ENCODE measurements at places on chromosomes 5 and 9.

- no peak for DNase-seq
Measured at GRCh38 chr9:82930116-82930515, 132.8 kb downstream of the RASEF start.

GRCh38 chr9:550333-550732, 291.2 kb upstream of the DMRT1 start:
- DNase-seq, result no peak

DNA sequence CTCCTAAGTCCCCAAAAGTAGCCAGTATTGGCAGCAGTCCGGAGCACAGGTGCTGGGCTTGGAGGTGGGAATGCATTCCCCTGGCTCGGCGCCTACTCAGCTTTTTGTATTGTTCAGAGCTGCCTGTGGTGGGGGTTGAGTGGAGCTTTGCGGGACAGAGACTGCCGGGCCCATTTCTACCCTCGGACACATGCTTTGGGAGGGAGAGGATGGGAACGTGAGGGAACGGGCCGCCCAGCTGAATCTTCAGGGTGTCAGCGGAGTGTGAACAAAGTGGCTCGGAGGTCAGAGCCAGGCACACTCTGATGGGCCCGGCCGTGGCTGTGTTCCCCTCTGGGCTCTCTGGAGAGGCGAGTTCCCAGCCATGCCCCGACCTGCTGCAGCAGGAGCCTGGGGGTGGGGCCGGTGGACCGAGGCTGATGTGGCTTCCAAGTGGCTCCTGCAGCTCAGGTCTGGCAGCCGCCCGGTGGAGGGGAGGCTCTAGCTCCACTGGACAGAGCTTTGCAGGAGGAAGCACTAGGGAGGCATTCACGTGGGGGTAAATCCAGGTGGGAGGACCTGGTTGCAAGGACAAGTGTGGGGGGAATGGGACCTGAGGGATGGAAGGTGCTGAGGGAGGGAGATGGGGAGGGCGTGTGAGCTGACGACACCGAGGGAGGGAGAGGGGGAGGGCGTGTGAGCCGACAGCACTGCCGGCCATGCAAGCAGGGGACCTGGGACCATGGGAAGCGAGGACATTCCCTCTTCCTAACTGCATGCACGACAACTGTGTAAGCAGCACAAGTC, 31.1 kb upstream of the SLC6A3 start:
- DNase-seq, result no peak

DNA sequence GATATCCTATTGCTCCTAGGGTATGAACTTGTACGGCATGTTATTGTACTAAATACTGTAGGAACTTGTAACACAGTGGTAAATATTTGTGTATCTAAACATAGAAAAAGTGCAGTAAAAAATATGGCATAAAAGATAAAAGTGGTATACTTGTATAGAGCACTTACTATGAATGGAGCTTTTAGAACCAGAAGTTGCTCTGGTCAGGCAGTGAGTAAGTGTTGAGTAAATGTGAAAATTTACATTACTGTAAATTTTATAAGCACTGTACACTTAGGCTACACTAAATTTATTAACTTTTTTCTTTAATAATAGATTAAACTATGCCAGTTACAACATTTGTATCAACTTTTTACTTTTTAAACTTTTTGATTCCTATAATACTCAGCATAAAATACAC, 109.1 kb downstream of the ZCCHC7 start:
- DNase-seq, result no peak

GRCh38 chr9:111300140-111300735, 29.8 kb downstream of the OR2K2 start:
- no peak for DNase-seq

DNA sequence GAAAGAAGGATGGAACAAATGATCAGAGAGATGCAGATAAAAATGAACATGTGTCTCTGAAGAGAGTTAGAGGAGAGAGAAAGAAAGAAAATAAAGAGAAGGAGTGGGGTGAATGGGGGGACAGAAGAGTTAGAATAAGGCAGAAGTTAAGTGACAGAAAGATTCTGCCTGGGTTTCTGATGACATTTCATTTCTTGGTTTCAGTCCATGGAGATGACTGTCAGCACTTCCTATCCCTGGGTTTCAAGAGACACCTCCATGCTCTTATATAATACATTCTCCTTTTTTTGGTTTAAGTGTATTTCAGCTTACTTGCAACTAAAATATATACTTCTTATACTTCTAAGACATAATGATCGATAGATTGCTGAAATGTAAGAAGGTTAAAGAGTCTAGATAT, 213.0 kb upstream of the IL12B start:
- DNase-seq, result no peak

GRCh38 chr9:34512131-34513078, 10.4 kb downstream of the ENHO start:
- DNase-seq, result no peak

DNA sequence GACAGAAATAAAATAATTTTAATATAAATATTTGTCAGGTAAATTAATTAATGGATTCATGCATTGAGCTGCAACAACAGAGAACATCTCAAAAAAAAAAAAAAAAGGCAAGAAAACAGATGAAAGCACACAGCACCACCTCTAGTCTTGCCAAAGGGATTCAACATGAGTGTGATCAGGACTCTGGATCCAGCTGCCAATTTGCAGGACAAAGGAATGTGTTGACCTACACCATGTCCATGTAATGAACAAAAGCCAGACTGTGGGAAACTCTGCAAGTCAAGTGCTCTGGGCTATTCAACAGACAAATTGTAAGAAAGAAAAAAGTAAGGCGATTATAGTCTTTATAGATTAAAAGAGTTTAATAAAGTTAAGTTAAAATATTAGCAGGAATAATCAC, 769.3 kb downstream of the TLR4 start:
- no peak for DNase-seq

DNA sequence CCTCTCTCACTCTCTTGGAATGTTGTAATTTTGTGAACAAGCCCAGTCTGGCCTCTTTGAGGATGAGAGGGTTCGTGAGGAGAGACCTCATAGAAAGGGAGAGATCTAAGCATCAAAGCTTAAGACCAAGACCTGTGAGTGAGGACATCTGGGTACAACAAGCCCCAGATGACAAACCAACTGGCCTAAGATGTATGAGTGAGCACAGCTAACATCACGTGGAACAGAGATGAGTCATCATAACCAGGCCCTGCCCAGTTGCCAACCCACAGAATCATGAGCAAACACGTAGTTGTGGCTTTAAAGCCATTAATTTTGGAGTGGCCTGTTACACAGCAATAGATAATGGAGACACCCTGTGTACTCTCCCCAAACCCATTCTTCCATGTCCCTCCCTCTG, 439.1 kb upstream of the KIF2A start:
- DNase-seq, result no peak

- DNase-seq, result no peak
Measured at GRCh38 chr9:134366223-134367031, 40.2 kb downstream of the RXRA start.

DNA sequence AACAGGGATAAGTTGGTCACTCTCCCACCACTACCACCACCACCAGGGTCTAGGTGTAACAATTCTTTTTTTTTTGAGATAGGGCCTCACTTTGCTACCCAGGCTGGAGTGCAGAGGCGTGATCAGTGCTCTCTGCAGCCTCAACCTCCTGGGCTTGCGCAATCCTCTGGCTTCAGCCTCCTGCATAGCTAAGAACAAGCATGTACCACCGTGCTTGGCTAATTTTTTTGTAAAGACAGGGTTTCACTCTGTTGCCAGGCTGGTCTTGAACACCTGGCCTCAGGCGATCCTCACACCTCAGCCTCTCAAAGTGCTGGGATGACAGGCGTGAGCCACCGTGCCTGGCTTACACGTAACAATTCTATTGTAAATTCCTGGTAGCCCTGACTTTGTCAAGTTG, 27.5 kb downstream of the CORO2A start:
- no peak for DNase-seq

DNA sequence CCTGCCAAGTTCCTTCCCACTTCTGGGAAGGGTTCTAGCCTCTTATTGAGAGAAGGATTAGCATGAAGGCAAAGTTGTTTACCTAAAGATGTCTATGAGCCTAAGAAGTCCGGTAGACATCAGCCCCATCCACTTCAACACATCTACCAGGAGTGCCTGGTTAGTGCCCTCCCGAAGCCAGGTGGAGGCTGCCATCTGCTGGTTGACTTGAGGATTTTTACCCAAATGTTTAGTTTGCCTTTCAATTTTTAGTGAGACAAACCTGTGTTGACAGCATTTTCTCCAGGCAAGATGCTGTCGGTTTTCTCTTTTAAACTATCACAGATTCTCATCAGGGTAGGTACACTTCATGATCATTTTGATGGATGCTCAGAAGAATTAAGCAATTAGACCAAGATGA, 83.6 kb upstream of the TNFSF8 start:
- no peak for DNase-seq

DNA sequence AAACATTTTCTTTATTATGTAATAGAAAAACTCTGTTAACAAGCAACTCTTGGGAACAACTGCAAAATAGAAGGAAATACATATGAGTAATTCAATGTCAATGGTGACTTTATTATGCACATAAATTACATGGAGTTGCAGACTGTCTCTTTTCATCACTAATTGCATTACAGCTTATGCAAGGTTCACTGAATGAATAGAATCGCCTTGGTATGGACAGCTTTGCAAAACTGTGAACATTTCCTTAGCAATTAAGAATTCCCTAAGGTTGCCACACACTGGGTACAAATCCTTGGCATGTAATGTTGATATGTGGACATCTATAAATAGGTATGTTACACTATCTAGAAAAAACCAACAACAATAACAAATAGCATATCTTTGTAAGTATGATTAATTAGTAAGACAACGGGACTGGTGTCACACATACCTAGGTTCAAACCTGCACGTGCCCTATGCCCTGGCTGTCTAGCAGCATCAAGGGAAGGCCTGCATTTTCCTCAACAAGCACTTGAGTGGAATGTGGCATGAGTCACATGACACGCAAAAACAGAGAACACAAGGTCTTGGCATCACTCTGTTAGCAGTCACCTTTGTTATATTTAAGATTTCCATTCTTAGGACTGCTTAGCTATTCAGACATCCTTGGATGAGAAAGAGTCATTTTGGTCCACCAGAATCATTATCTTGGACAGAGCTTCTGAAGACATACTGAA, 263.9 kb downstream of the CTNND2 start:
- DNase-seq, result no peak

DNA sequence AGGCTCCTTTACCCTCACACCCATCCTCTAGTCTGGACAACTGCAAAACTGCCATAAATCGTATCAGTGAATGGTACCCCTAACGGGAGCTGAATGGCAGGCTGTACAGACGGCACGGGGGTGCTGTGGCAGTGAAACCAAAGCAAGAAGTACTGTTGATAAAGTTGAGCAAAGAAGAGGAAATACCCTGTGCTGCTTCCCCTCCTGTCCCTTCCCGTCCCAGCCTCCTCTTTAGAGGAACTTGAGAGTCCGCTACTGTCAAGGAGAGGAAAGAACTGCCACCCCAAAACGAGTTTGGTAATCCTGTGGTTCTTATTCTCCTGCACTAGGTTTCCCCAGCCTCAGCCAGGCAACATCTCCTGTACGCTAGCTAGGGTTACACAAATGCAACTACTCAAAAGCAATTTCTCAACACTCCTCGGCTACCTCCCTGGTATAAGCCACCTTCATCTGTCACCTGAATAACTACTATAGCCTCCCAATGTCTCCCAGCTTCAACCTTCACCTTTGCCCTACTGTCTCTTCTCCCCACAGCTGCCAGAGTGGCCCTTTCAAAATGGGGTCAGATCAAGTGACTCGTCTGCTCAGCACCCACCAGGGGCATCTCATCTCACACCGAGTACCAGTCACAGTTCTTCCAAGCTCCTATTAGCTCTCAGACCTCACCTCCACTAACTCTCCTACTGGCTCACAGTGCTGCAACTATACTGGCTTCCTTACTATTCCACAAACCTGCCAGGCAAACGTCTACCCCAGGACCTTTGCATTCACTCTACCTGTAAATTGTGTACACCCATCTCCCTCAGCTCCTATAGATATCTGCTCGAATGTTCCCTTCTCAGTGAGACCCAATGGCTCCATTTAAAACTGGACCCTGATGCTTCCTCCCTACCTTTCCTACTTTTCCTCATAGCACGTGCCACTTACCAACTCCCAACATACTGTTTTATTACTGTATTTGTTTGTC, 4.1 kb downstream of the GLRX start:
- DNase-seq, result no peak

DNA sequence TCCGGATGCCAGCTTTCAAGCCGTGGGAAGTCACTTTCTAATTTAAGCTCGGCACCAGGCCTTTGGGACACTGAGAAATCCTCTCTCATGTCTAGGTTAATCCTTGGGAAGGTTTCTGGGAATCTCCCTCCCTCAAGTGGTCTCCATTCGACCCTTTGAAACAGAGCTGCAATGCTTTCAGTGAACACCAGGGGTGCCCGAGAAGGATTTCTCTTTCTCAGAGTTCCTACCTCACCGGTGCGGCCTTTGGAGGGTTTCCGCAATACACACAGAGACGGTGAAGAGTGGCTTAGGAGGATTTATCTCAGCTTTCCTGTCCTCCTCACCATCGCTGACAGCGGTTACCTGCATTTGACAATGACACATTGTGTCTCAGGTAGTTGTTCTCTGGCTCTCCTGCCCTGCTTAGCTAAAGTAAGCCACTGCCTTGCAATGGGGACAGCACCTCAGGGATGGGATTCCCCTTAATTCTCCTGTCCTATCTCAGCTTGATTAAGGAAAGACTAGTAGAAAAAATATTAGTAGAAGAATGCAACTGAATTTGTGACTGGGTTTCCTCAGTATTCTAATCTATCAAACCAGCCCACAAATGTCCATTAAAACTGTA, 180.6 kb downstream of the GABRG2 start:
- no peak for DNase-seq

- no peak for DNase-seq
Measured at GRCh38 chr9:4750023-4750673, 9.1 kb upstream of the AK3 start.

- DNase-seq, result no peak
Measured at GRCh38 chr5:128537221-128537999, 635 bp downstream of the FBN2 start.

- DNase-seq, result no peak
Measured at GRCh38 chr5:1504617-1505016, 19.1 kb downstream of the LPCAT1 start.

DNA sequence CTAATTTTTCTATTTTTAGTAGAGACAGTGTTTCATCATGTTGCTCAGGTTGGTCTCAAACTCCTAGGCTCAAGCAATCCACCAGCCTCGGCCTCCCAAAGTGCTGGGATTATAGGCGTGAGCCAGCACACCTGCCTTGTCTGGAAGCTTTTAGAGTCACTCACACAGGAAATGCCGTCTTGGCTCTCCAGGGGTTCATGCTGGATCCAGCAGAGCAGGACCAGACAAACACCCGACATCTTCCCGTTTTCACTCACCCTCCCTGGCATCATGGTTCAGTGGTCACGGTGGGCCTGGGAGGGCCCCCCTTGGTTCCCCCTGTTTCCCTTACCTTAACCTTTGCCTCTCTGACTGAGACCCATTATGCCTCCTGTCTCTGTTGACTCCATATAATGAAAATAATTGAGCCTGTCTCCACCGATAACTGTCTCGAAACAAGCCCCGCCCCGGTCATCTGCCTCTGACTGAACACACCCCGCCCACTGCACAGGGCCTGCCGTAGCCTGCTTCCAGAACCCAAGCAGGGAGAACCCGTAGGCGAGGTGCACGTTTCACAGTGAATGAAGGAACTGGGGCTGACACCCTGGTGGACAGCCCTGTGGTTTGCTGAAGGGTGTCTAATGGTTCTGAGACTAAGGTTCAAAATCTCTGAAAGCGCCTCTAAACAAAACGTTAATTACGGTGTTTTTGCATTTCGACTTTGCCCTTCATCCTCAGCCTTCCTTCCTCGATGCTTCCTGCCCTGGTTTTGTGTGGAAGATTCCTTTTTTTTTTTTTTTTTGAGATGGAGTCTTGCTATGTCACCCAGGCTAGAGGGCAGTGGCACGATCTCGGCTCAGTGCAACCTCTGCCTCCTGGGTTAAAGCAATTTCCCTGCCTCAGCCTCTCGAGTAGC, 39.7 kb upstream of the SPRY4 start:
- peak; percentile 73 for DNase-seq

- DNase-seq, result no peak
Measured at GRCh38 chr9:69332067-69332685, 7.2 kb downstream of the ENTREP1 start.
